Forelimb muscle (tissue), 1 donor: ENCODE measurements at places on chromosomes 11 and 22. TPM values are rescaled to one million over a fixed set of nuclear protein-coding genes. Genes with fewer than 3 reads are reported as not detected.
A peak's percentile ranks its signal among the peaks of the same experiment; 100 is the strongest.

The APOC3 gene
- not detected for polyA plus RNA-seq

- DNase-seq: peak; percentile 25
Measured at GRCh38 chr11:60377401-60378136, 763 bp upstream of the MS4A7 start.

DNA sequence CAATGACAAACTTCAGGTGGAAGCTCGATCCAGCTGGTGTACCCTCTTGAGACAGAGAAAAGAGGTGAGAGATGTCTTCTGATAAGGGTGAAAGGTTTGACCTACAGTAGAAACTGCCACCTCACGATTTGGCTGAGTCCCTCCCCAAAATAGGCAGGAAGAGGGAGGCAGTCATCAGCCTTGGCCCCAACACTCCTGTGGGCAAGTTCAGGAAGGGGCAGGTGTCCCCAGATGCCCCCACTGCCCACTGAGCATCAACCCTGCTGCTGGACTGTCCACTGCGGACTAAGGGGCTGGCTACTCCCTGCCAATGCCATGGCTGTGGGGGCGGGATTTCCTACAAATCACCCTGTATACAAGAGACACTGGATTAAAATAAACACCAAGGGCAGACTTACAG lies 441.4 kb downstream of the BUD13 start:
- DNase-seq: no peak

DNA sequence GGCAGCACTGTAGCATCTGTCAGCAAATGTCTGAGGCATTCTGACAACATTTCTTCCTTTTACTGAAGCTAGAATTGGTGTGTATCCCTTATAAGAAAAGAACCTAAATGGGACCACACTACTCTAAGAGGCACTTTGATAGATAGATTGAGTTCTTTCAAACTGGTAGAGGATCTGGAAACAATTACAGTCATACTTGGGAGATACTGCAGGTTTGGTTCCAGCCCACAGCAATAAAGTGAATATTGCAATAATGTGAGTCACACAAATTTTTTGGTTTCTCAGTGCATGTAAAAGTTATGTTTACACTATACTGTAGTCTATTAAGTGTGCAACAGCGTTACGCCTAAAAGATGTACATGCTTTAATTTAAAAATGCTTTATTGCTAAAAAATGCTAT lies 96.9 kb downstream of the SBF2 start:
- no peak for DNase-seq

GRCh38 chr11:116232364-116232828 lies 540.4 kb downstream of the BUD13 start:
- no peak for DNase-seq
